ENCODE measurements at places on chromosomes 3 and 15.

DNA sequence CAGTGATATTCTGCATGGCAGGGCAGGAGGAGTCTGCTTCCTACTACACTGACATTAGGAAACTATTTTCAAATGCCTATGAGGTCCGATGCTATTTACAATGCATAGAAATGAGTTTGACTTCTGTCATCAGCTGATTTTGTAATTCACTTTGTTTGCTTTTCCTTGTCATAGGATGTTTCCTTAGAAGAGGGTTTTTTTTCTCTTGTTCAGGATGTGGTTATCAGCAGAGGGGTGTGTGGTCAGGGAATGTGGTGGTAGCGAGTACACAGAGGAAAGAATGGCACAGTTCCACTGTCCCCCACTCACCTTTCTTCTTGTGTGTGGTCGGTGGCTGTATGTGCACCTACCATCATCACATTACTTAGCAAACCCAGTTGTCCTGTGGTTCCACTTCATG, 231.5 kb downstream of the LRTM1 start:
- no peak for DNase-seq

DNA sequence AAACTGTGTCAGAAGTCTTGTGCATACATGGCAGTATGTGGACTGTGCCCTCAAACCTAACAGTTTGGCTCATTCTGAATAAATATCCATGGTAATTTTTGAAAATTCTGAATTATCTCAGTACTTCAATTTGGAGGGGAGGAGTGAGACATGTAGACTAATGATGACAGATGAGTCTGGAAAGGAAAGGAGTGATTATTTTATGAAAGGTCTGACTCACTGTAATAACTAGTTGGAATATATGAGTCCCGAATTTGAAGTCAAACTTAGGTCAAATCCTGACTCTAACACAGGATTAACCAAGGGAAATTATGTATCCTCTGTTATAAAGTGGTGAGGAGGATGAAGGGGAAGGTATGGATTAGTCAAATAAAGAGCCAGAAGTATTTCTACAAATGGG, 38.6 kb downstream of the SUCNR1 start:
- DNase-seq: no peak

- DNase-seq: no peak
Measured at GRCh38 chr3:187612656-187613055, 57.5 kb downstream of the SST start.

GRCh38 chr15:76799760-76800159, 105.4 kb downstream of the SCAPER start:
- no peak for DNase-seq

- DNase-seq: no peak
Measured at GRCh38 chr3:167728632-167729323, 5.9 kb downstream of the PDCD10 start.

DNA sequence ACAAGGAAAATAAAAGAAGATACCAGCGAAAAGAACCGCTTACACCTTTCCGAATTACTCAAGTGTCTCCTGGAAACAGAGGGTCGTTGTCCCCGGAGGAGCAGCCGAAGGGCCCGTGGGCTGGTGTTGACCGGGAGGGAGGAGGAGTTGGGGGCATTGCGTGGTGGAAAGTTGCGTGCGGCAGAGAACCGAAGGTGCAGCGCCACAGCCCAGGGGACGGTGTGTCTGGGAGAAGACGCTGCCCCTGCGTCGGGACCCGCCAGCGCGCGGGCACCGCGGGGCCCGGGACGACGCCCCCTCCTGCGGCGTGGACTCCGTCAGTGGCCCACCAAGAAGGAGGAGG, 325 bp downstream of the ALCAM start:
- no peak for DNase-seq

GRCh38 chr3:120645083-120645845, 36.8 kb downstream of the HGD start:
- no peak for DNase-seq

DNA sequence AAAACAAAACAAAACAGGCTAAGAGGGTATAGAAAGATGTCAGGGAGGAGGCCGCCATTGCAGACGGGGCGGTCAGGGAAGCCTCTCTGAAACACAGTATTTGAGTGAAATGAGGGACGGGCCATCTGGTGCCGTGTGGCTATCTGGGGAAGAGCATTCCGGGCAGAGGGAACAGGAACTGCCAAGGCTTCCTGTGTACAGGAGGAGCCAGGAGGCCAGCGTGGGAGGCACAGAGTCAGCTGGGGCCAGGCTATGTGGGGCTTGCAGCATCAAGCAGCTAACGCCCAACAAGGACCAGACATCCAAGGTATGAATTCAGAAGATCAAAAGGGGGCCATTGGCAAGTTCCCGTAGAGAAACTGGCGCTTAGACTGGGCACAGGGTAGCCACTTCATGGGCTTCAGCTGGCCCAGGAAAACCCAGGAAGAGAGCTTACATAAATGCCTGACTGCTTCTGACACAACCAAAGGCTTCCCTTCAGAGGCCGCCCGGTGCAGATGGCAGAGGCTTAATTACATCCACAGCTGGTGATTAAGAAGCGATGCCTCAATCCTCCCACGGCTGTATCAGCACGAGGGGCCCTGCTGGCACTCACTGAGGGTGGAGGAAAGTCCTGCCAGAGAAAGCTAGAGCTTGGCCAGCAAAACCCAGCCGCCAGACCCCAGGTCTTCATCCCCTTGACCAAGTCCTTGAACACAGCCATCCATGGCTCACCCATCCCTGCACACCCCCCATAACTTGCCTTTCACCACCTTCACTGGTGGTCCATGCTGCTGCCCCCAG, 144.9 kb downstream of the MEGF11 start:
- no peak for DNase-seq

GRCh38 chr3:9422712-9423424, 25.5 kb downstream of the SETD5 start:
- DNase-seq: no peak

DNA sequence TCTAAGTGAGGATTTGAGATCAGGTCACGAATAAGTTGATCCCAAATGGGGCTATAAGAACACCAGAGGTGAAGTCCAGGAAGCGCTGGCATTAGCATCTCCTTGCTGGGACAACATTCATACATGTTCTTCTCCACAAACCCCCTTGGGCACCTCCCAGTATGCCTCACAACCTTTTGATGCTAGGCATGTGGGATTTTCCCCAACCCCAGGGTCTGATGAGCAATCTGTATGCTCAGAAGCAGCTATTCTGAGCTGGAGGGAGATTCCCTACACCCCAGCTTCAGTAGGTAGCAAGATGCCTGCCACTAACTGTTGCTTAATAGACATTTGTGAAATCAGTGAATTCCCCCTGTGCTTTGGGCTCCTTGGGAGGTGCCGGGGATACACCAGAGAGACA, 32.2 kb downstream of the SLC6A11 start:
- no peak for DNase-seq

DNA sequence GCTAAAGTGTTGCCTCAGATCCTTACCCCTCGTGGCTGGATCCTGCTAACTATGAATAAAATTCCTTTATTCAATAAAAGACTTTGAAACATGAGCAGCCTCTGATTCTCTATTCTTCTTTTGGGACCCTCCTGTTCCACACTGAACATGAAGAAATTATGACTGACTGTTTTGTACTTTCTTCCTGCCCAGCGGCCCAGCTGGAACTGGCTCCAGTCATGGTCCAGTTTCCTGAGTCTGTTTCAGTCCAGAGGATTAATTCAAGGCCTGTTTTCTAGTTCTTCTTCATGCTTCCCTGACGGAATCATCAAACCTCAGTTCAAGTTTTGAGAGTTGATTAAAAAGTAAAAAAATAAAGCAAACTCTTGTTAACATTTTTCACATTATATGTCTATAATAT, 52.6 kb upstream of the CP start:
- no peak for DNase-seq

DNA sequence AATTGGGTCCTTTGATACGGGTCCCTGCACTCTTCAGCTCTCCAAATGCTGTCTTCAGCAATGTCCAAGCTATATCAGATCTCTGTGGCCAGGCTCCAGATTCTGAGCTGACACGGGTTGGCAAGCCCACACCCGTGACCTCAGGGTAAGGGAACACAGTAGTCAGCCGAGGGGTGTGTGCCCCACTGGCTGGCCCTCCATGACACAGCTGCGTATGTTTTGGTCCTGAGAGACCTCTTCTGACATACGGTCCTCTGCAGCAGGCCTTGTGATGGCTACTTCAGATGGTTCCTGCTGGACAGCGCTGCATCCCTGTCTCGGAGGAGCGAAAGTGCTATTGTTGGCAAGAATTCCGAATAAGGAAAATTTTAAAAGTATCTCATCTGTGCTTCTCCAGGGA, 85.2 kb upstream of the ADAMTS17 start:
- no peak for DNase-seq

- no peak for DNase-seq
Measured at GRCh38 chr15:100201376-100202280, 140.1 kb downstream of the ADAMTS17 start.

DNA sequence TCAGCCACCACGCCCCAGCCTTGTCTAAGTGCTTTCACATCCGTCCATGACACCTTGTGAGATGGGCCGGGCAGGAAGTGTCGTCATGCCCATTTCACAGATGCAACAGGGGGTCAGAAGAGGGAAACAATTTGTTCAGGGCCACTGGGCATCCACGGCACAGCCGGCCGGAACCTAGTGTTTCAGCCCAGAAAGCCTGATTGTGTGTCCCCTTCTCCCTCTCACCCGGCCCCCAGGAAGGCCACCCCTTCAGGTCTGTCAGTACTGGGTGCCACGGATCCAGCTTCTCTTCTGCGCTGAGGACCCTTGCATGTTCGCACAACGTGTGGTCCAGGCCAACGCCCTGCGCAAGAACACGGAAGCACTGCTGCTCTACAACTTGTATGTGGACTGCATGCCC, 15.8 kb downstream of the DNAH1 start:
- DNase-seq: no peak

- no peak for DNase-seq
Measured at GRCh38 chr15:89679212-89679611, at the start of gene PLIN1. Gene PLIN1 (minus strand): TSS chr15:89679367. CDS start chr15:89677489, 1,878 bp downstream.

DNA sequence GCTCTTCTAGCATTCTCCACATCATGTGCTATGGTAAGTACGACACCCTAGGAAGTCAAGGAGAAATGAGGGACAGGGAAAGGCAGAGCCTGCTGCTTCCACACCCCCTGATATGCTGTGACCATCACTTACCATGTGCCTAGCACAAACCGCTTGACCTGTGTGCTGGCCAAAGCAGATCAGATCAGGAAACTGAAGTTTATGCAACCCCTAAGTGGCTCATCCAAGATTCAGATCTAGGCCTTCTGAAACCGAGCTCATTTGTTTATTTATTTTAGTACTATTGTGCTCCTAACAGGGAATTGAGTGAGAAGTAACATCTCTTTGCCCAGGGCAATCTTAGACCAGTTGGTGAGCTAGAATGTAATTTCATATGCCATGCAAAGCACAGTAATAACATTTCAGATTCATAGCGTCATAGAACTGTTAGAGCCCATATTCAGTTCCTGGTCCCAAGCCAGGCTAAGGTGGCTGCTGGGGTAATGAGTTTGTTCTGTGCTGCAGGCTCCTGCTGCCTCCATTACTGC, at the start of gene RTP2:
Gene RTP2, minus strand, starts transcription at position 51 of the 527 bp plus-strand sequence. CDS start 429 bp downstream, outside the sequence.
- no peak for DNase-seq

GRCh38 chr3:130901463-130902204, 7.8 kb downstream of the ATP2C1 start:
- DNase-seq: no peak

DNA sequence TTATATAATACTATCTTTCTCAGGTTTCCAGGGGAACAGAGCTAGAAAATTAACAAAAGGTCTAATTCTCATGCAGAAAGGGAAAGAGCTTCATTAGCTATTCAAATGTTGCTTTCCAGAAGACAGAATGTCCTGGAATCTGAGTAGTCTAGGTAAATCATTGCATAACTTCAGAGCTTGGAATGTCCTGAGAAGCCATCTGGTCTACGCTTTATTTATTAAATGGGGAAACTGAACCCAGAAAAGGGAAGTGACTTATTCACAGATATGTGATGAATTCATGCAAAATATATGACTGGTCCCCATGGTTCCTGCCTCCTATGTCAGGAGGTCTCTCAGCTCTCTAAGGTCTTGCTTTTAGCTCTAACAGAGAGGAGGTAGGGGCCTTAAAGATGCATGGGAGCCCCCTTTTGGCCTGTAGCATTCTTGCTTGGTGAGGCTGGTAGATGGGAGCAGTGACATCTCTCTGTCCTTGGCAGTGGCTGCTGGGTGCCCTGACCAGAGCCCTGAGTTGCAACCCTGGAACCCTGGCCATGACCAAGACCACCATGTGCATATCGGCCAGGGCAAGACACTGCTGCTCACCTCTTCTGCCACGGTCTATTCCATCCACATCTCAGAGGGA, 99.2 kb downstream of the CEMIP start:
- DNase-seq: no peak

- DNase-seq: no peak
Measured at GRCh38 chr3:175184392-175184791, 325.3 kb downstream of the NAALADL2 start.

DNA sequence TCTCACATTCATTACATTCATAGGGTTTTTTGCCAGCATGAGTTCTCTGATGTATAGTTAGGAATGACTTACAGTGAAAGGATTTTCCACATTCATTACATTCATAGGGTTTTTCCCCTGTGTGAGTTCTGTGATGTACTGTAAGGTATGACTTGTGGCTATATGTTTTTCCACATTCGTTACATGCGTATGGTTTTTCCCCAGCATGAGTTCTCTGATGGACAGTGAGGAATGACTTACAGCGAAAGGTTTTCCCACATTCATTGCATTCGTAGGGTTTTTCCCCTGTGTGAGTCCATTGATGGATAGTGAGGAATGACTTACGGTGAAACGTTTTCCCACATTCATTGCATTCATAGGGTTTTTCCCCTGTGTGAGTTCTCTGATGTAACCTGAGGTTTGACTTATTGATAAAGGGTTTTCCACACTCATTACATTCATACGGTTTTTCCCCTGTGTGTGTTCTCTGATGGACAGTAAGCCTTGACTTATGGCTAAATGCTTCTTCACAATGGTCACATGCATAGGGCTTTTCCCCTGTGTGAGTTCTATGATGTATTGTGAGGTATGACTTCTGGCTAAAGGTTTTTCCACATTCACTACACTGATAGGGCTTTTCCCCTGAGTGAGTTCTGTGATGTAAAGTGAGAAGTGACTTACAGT, 47.4 kb downstream of the ZNF717 start:
- no peak for DNase-seq

- DNase-seq: no peak
Measured at GRCh38 chr15:72908713-72909112, 125.2 kb upstream of the ADPGK start.

GRCh38 chr3:178482981-178483380, 53.3 kb upstream of the KCNMB2 start:
- DNase-seq: no peak

- no peak for DNase-seq
Measured at GRCh38 chr3:31853580-31853979, 127.5 kb downstream of the OSBPL10 start.

GRCh38 chr3:66487465-66487864, 13.4 kb downstream of the LRIG1 start:
- no peak for DNase-seq

DNA sequence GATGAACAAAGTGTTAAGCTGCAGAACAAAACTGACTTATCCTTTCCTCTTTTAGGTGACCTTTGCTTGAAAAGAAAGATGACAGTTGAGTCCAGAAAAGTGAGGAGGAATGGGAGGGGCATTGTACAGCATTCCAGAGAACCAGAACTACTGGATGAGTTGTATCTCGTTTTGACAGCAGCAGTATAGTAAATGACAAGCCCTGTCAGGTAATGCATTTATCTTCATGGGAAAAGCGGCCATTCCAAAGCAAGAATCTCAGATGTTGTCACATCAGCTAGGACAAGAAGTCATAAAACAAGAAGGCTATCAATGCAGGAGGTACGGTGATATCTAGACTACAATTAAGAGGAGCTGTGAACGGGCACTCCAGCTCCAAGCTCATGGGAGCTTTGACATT, 421.5 kb downstream of the MAGI1 start:
- DNase-seq: no peak
